ENCODE measurements at places on chromosomes 2 and 18.
A peak's percentile ranks its signal among the peaks of the same experiment; 100 is the strongest.

GRCh38 chr2:104118889-104119288, 735.0 kb upstream of the POU3F3 start:
- DNase-seq, result no peak

DNA sequence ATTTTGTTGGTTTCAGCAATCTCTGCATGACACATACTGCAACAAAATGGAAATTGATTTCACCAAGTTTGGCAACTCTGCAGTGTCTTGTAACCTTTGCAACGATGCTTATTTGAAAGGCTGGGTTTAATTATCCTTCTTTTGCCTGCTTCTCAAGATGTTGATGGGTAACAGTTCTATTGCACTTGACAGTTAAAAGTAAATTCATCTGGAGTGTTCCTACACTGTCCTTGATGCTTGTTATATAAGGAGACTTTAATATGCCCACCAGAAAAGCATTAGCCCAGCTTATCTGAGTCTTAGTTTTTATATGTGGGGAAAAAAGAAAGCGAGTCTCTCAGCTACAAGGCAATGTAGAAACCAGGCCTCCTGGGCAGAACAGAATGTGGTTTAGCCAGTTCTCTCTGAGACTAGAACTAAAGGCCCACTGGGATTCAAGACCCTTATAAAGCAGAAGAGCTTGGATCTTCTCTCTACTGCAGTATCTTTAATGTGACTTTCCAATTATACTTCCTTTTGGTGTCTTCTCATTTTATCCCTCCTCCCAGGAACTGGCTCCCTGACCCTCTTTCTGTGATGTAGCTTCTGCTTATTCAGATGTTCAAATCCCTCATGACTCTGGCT, 106.8 kb upstream of the LYPD6 start:
- no peak for DNase-seq

DNA sequence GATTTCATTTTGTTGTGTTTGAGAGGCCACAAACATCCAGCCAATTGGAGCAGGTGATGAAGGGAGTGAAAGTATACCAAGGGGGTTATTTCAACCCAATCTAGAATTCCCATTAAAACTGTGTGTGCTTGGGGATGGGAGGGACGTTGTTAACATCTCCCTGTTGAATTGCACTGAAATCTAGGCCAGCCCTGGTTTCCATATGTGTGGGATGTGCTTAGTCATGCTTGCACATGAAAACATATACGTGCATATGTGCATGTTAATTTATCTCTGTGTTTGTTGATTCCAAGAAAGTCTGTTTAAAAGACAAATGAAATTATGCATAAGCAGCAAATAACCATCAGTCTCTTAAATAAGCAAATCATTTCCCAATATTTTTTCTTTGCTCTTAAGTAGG, 5.6 kb downstream of the CELF4 start:
- DNase-seq, result no peak

DNA sequence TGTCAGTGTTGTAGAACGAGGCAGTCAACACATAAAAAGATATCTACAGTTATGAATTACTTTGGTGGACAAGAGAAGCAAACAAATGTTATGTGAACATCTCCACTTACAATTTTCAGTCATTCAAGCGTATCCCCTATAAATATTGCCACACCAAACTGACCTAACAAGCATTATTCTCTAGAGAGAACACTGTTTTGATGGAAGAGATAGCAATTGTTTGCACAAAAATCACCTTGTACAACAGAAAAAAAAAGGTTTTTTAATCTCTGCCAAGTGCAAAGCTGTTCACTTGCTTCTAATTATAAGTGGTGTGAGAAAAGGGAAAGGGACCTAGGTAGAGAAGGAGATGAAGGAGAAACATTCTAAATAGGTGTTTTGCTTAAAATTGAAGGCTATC, 33.8 kb downstream of the PID1 start:
- DNase-seq, result no peak

DNA sequence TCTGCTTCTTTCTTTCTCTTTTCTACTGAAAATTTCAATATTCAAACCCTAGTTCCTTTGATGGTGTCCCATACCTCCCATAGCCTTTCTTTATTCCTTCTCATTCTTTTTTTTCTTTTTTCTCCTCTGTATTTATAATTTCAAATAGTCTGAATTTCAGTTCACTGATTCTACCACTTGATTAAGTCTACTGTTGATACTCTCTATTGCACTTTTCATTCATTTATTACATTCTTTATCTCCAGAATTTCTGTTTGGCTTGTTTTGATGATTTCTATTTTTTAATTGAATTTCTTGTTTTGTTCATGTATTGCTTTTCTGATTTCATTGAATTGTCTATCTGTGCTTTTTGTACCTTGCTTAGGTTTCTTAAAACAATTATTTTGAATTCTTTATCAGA, 111.9 kb upstream of the VRK2 start:
- DNase-seq, result no peak

DNA sequence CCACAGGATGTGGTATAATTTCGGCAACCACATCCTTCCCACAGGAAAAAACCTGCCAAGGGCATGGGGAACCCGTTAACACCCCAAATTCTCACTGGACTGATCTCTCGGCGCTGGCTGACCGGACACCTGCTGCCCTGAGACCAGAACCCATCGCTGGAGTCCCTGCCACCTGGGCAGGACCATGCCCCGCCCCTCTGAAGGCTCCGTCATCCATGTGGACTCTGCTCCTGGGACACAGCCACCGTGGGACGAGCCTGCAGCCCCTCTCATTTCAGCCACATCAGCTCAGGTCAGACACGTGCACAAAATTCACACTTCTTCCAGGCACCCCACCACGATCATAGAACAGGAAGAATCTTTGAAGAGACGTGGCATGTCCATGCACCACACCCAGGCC, 108.2 kb downstream of the ZNF516 start:
- DNase-seq, result no peak

DNA sequence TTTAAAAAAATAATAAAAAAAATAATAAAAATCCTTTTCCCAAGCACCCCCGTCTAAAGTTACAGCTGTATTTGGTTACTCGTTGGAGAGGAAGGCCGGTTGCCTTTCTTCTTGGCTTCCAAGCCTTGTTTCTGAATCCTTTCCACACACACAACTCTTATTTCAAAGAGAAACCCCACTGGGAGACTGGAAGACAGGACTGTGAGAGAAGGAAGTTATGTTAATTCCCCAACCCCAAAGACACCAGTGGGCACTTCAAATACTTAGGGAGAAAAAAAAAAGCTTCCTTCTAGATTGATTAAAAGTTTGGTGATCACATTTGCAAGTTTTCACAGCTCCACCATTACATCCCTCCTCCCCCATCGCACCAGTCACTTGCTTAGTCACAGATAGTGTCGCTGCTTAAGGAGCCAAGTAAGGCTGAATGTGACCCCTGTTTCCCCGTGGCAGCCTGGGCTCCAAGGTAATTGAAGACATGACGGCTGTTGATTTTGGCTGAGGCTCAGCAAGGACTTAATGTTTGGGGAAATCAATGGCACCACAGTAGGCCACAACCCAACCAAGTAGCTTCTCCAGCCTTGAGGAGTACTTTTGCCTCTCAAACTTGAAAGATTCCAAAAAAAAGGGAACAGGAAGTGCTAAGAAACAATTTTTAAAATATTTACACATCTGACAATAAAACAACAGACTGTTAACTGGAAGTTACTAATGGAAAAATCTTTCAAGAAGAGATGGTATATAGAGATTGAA, 40.8 kb upstream of the FRZB start:
- DNase-seq, result no peak

DNA sequence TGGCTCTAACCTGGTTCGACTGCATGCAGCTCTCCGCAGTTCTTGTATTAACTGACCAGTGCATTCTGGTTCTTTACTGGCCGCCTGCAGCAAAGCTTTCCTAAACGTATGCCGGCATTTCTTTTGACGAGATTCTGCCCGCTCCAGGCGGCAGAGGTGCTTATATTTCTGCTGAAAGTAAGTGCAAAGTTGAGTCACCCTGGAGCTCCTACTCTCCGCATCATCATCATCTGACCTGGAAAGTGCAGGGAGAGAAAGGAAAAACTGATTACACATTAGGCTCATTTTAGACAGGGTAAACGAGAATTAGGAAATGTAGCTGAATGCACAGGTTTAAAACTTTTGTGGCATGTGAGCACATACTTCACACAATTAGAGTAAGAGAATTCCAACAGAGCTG, 57.9 kb downstream of the INO80D start:
- no peak for DNase-seq

GRCh38 chr2:218981390-218981880, 3.5 kb downstream of the FEV start:
- peak; percentile 84 for DNase-seq

GRCh38 chr2:200322607-200323006, 16.1 kb downstream of the SPATS2L start:
- DNase-seq, result no peak

DNA sequence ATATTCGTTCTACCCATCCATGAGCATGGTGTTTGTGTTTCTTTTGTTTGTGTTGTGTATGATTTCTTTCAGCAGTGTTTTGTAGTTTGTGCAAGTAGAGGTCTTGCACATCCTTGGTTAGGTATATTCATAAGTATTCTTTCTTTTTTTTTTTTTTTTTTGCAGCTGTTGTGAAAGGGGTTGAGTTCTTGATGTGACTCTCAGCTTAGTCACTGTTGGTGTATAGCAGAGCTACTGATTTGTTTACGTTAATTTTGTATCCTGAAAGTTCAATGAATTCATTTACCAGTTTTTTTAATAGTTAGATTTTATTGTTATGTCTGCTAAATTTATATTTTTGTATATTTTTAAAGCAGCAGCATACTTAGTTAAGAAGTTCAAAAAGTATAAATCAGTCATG, 834.4 kb upstream of the NRXN1 start:
- DNase-seq, result no peak

DNA sequence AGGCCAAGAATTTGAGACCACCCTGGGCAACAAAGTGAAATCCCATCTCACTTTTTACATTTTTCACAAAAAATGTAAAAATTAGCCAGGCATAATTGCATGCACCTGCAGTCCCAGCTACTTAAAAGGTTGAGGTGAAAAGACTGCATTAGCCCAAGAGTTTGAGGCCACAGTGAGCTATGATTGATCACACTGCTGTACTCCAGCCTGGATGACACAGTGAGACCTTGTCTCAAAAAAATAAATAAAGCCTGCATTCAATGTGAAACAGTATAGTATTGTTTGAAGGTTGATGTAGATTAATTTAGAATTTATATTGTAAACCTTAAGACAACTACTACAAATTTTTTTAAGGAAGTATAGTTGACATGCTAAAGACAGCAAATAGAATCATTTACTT, 53.5 kb downstream of the TBC1D8 start:
- DNase-seq, result no peak

DNA sequence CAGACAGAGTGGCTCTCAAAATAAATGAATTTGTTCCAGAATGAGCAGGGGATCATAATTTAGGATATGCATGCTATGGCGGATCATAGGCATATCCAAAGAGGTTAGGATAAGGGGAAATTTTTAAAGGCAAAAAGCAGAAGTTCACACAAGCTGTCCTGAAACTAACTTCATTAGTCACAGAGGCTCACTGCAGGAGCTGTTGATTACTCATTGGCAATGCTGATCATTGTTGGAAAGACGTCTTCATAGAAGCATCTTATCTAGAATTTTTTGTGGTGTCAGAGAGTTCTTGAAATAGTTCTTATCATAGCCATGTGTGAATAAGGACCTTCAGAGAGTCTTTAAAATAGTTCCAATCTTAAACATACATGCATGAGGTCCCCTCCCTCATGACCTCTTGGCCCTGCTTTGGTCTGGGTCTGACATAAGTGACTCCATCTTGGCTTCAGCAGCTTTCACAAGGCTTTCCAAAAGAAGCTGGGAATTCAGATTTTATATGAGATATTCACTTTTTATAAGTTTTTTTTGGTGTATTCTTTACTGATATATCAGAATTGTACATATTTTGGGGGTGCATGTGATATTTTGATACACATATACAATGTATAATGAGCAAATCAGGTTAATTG, 7.5 kb upstream of the CCDC195 start:
- DNase-seq, result no peak

DNA sequence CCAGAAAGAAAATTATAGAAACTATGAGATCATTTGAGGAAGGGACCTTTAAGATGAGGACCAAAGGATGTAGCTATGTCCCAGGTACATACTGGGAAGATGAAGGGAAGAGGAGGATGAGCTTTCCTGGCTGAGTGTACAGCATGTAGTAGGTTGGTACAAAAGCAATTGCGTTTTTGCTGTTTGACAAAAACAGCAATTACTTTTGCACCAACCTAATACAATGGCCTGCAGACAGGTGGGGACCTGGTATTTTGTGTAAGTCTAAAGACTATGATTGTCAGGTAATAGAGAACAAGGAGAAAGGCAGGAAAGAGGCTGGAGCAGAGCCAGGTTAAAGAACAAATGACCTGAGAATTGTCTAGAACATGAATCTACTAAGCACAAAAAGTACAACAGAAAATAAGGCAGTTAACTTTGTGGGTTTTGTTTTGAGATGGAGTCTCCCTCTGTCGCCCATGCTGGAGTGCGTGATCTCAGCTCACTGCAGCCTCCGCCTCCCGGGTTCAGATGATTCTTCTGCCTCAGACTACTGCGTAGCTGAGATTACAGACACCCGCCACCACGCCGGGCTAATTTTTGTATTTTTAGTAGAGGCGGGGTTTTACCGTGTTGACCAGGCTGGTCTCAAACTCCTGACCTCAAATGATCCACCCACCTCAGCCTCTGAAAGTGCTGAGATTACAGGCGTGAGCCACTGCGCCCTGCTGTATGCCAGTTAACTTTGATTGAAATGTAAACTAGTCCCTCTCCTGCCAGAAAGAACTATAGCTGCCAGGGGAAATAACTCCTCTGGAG, 3.2 kb upstream of the TGOLN2 start:
- DNase-seq, result no peak
